Ovary (tissue), 10 donors: ENCODE measurements at places on chromosomes 12 and 14.

DNA sequence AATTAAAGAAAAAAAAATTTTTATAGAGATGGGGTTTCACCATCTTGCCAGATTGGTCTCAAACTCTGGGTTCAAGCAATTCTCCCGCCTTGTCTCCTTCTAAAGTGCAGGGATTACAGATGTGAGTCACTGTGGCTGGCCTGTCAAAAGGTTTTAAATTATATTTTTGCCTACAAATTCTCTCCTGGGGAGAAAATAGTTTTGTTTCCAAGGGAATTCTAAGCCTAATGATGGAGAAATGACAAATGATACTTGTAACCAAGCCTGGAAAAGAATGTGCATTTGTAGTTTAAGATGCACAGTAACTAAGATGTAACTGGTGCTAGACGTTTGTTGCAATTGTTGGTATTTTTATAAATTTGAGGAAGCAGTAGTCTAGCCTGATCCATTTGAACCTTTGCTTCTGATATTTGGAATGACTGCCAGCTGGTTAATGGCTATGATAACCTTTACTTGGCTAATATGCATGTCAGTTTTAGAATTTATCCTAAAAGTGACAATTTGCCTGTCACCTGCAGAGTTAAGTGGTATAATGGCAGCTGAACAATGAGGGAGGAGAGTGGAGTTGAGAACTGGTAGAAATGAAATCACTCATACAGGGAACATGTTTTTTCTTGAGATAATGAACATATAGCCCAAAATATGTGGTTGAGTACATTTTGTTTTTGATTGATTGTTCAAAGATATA is 148.0 kb downstream of the FUT8 start:
- DNase-seq, result no peak

GRCh38 chr12:41452838-41453407 is 264.8 kb downstream of the PDZRN4 start:
- DNase-seq, result no peak

DNA sequence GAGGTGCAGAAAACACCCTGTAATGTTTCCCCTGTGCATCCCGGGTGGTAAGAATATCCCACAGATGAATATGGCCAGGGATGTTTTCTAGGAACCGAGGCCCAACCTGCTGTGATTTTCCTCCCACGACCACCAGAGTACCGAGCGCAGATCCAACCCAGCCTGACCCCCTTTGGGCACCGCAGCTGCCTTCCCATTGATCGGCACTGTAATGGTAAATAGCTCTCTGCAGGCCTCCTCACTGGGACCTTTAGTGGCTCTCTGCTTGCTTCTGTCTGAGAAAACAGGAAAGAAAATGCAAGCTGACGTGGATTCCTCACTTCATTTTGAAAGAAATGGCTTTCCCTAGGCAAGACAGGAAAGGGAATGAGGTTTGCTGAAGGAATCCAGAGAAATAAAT is 2.4 kb upstream of the RAB15 start:
- DNase-seq, result no peak

GRCh38 chr14:85542623-85543022 is 12.7 kb downstream of the FLRT2 start:
- DNase-seq, result no peak

DNA sequence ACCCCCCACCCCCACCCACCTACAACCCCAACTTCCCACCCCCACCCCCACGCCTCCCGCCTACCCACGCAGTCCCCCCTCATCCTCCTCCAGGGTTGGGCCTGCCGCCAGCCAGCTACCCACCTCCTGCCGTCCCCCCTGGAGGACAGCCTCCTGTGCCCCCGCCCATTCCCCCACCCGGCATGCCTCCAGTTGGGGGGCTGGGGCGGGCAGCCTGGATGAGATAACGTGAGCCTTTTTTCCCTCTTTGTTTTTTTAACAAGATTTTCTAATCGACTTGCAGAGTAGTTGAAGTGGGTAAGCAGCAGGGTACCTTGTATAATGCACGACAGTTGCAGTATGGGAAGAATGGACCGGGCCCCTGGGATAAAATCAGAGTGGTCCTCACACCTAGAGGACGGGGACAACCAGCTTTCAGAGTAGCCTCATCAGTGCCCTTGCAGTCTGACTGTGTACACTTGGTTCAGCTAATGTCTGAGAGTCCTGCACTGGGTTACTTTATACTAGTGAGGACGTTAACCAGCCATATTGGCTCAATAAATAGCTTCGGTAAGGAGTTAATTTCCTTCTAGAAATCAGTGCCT is 29.4 kb downstream of the CCNK start:
- DNase-seq, result no peak

GRCh38 chr12:17159506-17160300 is 553.7 kb upstream of the LMO3 start:
- no peak for DNase-seq

DNA sequence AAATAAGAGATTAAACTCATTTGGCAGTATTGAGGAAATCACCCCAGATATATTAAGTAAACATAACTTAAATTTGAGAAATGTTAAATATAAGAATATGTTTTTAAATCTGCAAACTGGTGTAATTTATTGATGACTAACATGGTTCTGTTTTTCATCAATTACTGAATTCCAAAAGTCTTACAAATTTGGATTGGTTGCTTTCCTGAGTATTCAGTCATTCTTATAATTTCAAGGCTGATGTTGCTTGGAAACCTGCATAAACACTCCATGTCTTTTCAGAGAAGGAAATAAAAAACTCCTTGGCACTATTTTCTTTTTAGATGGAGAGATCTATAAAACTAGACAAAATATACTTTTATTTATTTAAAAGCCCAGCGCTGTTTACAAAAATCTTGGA is 71.7 kb downstream of the NOVA1 start:
- no peak for DNase-seq

DNA sequence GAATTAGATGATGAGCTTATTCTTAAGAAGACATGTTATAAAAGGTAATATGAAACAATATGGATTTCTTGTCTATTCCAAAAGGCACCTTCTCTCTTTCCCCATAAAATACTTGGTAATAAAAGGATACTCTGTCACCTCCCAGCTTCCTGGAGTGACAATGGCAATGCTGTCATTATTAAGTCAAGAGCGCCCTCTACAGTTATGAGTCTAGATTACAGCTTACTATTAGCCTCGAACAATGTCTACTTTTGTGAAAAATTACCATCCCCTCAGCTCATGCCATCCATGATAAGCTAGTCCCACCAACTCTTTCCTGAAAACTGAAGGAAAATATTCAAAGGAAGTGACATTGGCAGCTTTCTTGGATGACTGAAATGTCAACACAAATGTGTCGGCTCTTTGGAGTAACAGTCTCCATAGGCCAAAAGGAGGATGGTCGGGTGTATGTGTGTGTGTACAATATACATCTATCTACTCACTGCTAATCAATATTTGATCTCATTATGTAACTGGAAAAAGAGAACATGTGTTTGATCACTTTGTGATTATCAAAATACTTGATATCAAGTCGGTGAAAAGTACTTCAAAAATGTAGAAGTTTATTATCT is 48.7 kb upstream of the CDKN3 start:
- DNase-seq, result no peak

DNA sequence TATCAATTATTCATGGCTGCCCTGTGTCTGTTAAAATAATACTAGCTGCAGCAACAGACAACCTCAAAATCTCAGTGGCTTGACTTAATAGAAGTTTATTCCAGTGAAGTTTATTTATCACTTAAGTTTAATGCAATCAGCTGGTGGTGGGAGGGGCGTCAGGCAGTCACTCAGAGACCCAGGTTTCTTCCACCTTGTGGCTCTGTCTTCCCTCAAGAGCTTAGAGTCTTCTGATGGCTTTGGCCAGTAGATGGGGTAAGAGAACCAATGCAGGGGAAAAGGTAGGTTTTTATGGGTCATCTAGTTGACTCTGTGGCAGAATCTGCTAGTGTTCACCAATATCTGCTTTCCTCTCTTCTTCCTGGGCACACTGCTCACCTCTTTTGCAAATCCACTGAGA is 668.9 kb downstream of the AACS start:
- DNase-seq, result no peak

DNA sequence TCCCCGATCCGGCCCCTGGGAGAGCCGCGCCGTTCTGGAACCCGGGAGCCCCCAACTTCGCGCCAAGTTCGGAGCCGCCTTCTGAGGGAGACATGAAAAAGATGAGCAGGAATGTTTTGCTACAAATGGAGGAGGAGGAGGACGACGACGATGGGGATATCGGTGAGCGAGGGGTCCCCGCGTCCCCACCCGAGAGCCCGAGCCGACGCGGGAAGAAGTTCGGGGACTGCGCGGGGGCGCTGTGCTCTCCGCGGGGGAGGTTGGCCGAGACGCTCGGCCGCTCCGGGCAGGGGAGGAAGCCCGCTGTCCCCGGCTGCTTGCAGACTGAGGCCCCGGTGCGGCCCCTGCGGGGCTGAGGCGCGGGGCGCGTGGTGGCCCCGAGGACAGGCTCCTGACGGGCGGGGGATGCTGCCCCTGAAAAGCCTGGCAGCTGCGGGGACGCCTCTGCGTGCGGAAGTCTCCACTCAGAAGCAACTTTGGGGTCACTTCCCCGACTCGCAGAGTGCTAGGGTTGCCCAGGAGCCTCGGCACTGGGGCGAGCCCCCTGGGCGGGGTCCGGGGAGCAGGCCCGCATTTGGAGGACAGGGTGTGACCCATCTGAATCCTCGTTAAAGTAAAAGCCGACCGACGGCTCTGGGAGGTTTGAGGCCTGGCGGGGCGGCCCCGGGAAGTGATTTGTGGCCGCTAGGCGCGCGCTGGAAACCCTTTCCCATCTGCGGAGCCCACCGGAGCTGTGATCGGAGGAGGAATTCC is 511 bp downstream of the ANO6 start:
- peak; percentile 63 for DNase-seq

GRCh38 chr12:128929057-128929456 is 75.8 kb downstream of the GLT1D1 start:
- no peak for DNase-seq

- DNase-seq, result no peak
These were observed 484.6 kb downstream of the VRK1 start for GRCh38 chr14:97281741-97282140.

DNA sequence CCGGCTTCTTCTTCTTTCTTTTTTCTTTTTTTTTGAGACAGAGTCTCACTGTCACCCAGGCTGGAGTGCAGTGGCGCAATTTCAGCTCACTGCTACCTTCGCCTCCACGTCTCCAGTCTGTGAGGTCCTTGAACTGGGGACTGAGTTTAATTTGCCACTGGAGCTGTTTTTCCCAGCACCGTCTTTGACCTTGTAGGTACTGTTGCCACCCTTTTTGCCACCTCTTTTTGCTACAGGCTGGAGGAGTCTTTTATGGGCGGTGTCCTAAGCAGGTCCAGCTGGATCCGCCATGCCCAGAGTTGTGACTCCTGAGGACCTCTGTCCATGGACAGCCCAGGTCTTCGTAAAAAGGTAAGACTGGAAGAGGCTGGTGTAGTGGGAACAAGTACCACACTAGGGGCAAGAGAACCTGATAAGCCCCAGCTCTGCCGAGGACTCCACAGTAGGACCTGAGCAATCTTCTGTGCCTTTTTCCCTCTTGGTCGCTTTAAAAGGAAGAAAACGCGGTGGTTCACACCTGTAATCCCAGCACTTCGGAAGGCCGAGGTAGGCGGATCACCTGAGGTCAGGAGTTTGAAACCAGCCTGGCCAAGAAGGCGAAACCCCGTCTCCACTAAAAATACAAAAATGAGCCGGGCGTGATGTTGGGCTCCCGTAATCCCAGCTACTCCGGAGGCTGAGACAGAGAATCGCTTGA is 946 bp downstream of the RNU4-2 start:
- DNase-seq, result peak; percentile 43

DNA sequence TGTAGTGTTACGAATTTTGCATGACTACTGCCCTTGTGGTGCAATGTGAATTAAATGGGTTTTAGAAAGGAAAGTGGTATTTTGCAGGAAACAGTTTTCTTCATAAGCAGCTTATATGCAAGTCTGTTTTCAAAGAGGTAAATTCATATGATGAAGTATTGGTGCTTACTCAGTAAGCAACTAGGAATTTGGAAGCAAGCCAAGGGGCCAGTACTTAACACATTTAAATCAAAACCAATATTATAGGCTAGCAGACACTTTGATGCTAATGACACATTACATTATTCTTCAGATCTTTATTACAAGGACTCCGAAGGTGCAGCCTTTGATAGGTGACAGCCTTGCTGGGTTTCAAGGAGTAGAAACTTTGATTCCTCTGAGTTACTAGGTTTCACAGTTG is 23.1 kb downstream of the MGAT4C start:
- DNase-seq, result no peak

DNA sequence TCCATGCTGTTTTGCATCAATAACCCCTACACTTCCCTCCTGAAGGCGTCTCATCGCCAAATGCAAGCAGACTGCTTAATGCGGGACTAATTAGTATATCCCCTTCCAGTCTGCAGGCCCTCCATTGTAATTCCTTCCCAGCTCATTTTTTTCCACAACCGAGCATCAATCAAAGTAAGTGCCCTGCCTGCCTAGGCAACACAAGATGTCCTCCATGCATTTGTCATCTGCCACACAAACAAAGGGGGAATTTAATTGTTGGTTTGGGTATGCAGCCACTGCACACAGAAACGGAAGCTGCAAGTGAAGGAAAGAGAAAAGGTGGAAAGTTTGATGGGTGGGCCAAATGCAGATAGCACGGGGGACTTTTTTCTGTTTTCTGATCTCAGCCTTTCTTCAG is 168.0 kb downstream of the EGLN3 start:
- DNase-seq, result no peak

DNA sequence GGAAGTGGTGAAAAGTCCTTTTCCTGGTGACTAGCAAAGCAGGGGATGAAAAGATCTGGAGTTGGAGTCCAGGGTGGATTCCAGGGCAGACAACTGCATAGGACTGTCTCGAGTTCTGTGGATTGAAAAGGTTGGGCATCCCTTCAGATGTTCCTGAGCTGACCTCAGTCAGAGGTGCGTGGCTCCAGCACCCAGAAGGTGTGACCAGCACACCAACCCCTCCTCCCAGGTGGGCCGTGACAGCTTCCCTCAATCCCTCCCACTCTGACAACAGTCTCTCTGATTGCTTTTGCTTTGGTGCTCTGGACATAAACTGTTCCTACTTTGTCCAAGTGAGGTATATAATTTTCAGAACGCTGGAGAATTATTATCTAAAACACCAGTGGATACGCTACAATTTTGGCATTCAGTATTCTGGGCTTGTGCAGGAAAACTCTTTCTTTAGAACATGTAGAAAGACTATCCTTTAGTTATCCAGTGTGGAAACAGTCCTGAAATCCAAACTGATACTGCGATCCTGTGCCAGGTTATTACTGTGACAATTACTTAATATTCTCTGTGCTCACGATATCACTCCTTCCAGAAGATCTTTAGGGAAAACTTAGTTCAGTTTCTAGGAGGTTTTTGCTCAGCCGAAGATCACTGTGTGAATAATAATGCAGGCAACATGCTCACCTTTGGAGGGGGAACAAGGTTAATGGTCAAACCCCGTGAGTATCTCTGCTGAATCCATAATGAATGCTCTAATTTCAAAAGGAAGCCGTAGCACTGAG is 87.9 kb downstream of the DAD1 start:
- no peak for DNase-seq

DNA sequence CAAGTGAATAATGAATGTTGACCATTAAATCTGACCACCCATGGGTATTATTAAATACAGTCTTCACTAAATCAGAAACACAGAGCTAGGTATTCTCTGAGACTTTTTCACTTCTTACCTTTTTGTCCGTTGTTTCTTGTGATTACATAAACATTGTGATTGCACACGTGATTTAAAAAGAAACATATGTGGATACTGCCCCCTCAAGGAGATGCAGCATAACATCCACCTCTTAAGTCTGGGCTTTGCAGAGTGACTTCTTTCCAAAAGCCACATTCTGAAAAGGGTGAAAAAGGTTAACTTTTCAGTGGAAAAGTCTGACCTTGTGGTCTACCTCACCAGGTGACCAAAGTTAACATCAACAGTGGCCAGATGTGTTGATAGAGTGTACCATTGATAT is 185.5 kb upstream of the FAR2 start:
- no peak for DNase-seq
